ENCODE measurements at places on chromosomes 2 and 18. TPM values are rescaled to one million over a fixed set of nuclear protein-coding genes. Genes with fewer than 3 reads are reported as not detected.

DNA sequence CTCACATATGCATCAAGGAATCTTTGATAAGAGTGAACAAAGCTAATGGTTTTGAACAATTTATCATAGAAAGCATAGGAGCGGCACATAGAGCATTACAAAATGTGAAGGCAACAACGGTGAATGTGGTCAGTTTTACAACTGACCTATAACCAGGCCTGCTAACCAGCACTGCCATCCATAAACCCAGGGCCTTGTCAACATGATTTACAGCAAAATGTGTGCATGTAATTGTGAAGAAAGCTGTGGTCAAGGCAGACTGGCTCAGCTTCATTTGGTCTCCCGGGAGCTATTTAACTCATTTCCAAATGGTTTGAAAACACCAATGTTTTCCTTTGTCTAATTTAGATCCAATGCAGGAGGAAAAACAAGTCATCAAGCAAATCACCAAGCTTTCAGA is 119.8 kb downstream of the DHRS9 start:
- no peaks in the 10 kb centered on the region for H3K4me1 ChIP-seq
- no peaks in the 10 kb centered on the region for H3K36me3 ChIP-seq
- peaks cover 16% of the 10 kb centered on the region for H3K27me3 ChIP-seq
- DNase-seq: no peak
- H3K4me3 ChIP-seq: no peak overlapping the region
- no peak overlapping the region for H3K27ac ChIP-seq

- no peaks in the 10 kb centered on the region for H3K27me3 ChIP-seq
- no peak overlapping the region for H3K4me3 ChIP-seq
- no peaks in the 10 kb centered on the region for H3K4me1 ChIP-seq
- no peak overlapping the region for H3K27ac ChIP-seq
These were observed 1705.5 kb upstream of the PIK3C3 start for GRCh38 chr18:40249390-40250080.

GRCh38 chr2:66441581-66442320 is 6.8 kb downstream of the MEIS1 start:
- no peak overlapping the region for H3K27ac ChIP-seq
- no peak overlapping the region for H3K4me3 ChIP-seq
- peaks cover 73% of the 10 kb centered on the region for H3K27me3 ChIP-seq

GRCh38 chr18:78455386-78455785 is 524.2 kb upstream of the SALL3 start:
- H3K27ac ChIP-seq: no peak overlapping the region
- no peak for DNase-seq
- no peak overlapping the region for H3K4me3 ChIP-seq

DNA sequence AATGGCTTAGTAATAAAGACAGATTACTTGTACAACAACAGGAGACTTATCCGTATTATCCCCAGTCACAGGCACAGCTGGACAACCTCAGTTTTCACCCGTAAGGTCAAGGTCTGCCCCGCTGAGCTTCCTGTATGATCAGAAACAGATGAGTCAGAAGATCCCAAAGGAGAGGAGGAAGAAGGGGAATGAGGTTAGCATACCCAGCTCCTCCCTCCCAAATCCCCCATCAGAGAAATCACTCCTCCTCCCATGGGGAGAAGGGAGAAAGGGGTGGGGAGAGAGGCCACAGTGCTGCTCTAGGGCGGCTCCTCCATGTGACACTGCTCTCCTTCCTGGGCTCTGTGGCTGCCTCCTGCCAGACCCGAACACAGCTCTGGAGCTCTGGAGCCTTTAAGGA is 53.8 kb upstream of the SPTBN1 start:
- no peak overlapping the region for H3K27ac ChIP-seq
- H3K4me1 ChIP-seq: no peaks in the 10 kb centered on the region
- H3K4me3 ChIP-seq: no peak overlapping the region
- DNase-seq: no peak
- peaks cover 4% of the 10 kb centered on the region for H3K27me3 ChIP-seq
- no peaks in the 10 kb centered on the region for H3K36me3 ChIP-seq

DNA sequence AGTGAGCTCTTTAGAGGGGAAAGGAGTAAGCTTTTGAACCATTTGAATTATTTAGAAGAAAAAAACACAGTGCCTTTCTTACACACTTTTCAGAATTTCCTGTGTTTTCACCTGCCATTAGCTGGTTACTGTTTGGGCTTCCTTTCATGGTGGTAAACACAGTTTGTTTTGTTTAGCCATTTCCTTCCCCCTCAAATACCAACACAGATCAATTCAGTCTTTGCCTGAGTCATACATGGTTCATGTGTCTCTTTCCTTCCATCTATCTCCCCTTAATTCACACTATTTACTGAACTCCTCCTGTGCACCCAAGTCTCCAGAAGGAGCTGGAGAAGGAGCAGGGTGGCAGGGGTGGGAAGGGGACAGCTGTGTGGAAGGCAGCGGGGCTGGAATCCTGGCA is 45.0 kb downstream of the TCF7L1 start:
- no peak for DNase-seq
- H3K27ac ChIP-seq: no peak overlapping the region
- H3K27me3 ChIP-seq: peaks cover 2% of the 10 kb centered on the region
- H3K4me3 ChIP-seq: no peak overlapping the region
- no peaks in the 10 kb centered on the region for H3K36me3 ChIP-seq

- no peak overlapping the region for H3K4me3 ChIP-seq
- H3K4me1 ChIP-seq: no peaks in the 10 kb centered on the region
- DNase-seq: no peak
- no peaks in the 10 kb centered on the region for H3K27me3 ChIP-seq
- H3K27ac ChIP-seq: no peak overlapping the region
These were observed 126.6 kb upstream of the KYNU start for GRCh38 chr2:142750858-142751257.

- peak overlapping the region; percentile 88 for H3K4me3 ChIP-seq
- peaks cover 37% of the 10 kb centered on the region for H3K4me1 ChIP-seq
These were observed 797 bp downstream of the TTC32 start for GRCh38 chr2:19900931-19901441.

DNA sequence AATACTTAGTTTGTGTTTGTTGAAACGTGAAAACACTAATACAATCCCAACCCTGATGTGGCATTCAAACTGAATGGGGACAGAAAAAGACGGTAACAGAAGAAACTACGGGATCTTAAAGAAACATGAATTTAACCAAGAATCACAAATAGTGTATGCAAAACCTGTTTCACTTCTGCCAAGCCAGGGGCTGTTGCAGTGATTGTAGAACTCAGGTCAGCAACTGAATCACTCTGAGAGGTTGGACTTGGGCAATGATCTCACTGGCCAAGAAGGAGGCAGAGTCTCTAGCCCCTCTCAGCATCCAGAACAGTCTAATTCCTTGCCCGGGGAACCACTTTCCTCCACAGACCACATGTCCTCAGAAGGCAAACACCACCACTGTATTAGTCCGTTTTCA is 54.9 kb upstream of the CRIM1 start:
- H3K27me3 ChIP-seq: no peaks in the 10 kb centered on the region
- no peak for DNase-seq
- peaks cover 4% of the 10 kb centered on the region for H3K4me1 ChIP-seq
- H3K27ac ChIP-seq: no peak overlapping the region

GRCh38 chr2:140929849-140930248 is 1201.0 kb downstream of the LRP1B start:
- no peak overlapping the region for H3K27ac ChIP-seq
- H3K4me1 ChIP-seq: no peaks in the 10 kb centered on the region
- H3K4me3 ChIP-seq: no peak overlapping the region

DNA sequence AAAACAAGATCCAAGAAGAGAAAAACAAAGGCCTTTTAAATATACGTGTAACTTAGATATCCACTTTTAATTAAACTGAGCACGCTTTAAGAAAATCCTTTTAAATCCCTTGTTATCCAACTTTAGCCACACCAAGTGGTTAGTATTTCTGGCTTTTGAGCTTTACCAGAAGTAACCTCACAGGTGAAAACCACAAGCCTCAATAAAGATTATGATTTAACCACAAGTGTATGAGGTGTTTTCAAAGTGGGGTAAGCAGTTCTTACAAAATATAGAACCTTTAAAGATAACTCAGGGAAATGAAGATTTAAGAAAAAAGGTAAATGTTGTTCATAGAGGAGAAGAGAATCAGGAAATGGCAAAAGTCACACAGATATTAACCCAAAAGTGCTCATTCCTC is 58.4 kb upstream of the CDCA7 start:
- peaks cover 6% of the 10 kb centered on the region for H3K4me1 ChIP-seq
- DNase-seq: no peak
- peaks cover 2% of the 10 kb centered on the region for H3K27me3 ChIP-seq
- H3K27ac ChIP-seq: no peak overlapping the region
- peaks cover 3% of the 10 kb centered on the region for H3K36me3 ChIP-seq

The EFHD1 gene
- total RNA-seq: 0.50 TPM

The PAX8 gene
- 0.69 TPM for total RNA-seq

The RSAD2 gene
- total RNA-seq: 100 TPM

The POTEC gene
- not detected for total RNA-seq

The RUFY4 gene
- 2.1 TPM for total RNA-seq

All from activated CD4-positive, alpha-beta T cell treated with anti-CD3 and anti-CD28 coated beads, Interleukin-2, amount 10 ng/mL, durations not matched to agents 7 days and 5 days (primary cell).